ENCODE measurements at places on chromosomes 3 and 15.

DNA sequence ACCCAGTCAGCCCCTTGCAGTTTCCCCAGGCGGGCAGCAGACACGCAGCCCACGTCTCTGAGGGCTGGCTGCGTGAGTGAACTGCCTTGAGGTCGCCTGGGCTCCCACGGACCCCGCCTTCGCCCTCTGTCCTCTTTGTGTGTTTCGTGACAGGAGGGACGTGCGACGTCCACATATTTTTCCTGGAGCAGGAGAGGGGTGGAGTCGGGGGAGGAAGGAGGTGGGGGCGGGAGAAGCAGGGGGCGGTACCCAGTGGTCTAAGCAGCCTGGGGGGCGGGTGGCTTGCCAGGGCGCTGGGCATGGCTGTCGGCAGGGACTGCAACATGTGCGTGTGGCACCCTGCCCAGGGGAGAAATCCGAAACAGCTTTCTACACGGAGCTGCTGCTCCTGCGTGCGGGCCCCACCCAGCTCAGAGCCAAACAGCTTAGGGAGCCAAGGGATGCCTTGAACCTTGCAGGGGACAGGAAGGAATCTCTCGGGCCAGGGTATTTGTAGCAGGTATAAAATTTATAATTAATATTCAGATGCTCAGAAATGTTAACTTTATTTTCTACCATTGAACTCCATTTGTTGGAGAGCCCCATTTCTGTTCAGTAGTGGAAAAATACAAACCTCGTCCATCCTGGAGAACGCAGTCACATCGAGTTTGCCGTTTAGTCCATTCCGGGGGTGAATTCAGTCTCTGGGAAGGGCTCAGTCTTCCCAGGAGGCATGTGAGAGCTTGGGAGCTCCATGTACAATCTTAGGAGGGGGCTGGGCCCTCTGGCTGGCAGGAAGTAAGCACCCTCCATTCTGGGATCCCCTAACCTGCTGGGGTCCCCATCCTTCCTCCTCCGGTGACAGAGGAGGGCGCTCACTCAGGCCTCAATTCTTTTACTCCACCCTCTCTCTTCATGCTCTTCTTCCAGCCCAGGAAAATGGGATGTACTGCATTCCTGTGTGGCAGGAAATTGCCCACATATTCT lies 79.1 kb upstream of the MEF2A start:
- peak; percentile 97 for DNase-seq

- no peak for DNase-seq
Measured at GRCh38 chr3:98978068-98978811, 76.7 kb upstream of the DCBLD2 start.

DNA sequence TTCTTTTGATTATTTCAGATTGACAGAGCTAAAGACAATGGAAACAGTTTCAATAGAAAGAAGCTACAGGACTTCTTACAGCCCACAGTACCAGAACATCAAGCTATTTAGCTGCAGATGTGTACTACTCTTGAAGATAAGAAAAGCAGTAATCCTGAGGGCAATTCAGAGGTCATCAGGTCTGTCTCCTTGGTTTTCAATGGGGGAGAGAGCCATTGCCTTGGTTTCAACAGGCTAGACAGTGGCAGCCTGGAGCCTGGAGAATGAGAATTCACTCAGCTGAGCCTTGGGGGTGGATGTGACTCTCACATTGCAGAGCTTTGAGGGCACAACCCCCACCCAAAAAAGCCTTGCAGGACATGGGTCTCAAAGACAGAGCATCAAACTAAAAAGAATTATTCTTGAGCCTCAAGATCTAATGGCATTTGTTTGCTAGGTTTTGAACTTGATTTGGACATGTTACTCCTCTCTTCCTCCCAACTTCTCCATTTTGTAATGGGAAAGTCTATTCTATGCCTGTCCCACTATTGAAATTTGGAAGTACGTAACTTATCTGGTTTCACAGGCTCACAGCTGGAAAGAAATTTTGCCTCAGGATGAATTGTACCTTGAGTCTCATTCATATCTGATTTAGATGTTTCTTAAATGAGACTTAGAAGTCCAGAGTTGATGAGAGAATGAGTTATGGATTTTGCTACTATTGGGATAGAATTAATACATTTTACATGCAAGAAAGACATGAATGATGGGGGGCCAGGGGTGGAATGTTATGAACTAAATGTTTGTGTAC lies 36.9 kb downstream of the PLSCR1 start:
- no peak for DNase-seq

- DNase-seq, result no peak
Measured at GRCh38 chr3:123744064-123744463, 140.1 kb downstream of the MYLK start.

DNA sequence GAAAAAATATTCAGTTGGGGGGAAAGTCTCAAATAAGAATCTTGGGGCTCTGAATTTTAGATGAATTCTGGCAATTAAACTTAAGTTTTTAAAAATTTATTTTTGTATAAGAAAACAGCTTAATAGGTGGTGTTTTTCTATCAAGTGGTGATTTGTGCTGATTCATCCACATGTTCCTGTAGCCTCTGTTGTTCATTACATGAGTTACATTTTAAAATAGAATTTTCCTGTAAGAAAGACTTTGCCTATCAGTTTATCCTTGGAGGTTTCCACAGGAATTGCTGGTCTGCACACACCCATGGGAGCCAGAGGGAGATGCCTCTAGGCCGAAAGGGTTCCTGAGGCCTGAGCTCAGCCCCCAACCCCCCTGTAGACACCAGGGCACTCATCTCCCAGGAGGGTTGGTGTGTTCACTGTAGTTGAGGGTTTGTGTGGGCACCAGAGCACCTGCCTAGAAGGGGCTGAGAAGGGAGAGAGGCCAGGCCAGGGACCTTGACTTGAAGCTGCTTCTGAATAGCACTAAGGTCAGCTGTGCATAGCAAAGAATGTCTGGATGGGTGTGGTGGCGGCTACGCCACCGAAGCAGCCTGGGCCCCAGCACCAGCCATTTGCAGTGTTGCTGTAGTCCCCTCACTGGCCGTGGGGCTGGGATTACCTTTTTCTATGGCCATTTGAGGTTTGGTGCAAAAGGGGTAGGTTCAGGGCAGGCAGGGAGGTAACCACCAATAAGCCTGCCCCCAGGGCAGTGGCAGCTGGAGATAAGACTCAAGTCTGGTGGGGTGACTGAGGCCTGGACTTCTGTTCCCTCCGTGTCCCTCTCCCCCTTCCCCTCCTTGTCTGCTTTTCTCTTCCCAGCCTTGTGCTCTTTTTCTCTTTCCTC lies 11.9 kb downstream of the DNAJA4 start:
- DNase-seq, result peak; percentile 95

GRCh38 chr3:4755566-4755965 lies 223.7 kb upstream of the BHLHE40 start:
- no peak for DNase-seq

GRCh38 chr15:67110361-67110781 lies 45.0 kb downstream of the SMAD3 start:
- no peak for DNase-seq

- DNase-seq, result no peak
Measured at GRCh38 chr3:80338366-80338765, 570.6 kb upstream of the ROBO1 start.

DNA sequence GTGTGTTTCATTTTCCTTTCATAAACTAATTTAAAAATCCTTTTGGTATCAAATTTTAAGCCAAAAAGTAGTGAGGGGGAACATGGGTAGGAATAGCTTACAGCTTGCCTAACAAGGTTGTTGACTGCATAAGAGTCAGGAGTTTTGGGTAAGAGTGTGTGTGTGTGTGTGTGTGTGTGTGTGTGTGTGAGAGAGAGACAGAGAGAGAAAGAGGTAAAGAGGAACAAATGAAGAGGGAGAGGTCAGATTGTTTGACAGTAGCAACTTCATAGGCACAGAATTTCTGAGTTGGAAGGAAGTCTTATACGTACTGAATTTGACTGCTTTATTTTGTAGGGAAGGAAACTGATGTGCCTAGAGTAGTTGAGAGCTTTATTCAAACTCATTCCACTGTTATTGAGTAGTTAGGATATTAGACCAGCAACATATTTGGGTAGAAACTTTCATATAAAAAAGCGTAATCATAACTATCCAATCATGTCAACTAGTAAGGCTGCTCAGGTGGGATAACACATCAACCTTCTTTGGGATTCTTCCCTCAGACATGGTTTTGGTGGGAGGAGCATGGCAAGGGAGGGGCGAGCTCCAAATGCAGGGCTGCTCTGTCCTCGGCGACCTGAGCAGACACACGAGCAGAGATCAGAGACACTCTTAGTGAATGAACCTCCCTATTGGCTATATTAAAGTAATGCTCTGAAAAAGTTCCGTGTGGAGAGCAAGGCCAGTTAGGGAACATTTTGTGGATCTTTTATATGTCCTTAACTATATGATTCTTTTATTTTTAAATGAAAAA lies 86.4 kb downstream of the LPP start:
- DNase-seq, result no peak

DNA sequence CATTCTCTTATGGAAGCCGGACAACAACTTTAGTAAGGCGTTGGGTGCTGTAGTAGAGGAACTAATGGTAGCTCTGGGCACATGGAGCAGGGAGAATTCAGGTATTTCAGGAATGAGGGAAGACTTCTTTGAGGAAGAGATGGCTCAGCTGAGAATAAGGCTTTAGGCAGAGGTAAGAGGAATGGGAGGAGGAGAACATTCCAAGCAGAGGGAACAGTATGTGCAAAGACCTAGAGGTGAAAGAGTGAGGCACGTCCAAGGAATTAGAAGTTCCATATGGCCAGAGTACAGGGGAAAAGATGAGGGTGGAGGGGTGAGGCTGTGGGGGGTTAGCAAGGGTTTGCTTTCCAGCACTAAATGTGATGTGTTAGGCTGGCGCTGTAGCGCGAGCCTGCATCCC lies 1.6 kb upstream of the SV2B start:
- DNase-seq, result no peak

DNA sequence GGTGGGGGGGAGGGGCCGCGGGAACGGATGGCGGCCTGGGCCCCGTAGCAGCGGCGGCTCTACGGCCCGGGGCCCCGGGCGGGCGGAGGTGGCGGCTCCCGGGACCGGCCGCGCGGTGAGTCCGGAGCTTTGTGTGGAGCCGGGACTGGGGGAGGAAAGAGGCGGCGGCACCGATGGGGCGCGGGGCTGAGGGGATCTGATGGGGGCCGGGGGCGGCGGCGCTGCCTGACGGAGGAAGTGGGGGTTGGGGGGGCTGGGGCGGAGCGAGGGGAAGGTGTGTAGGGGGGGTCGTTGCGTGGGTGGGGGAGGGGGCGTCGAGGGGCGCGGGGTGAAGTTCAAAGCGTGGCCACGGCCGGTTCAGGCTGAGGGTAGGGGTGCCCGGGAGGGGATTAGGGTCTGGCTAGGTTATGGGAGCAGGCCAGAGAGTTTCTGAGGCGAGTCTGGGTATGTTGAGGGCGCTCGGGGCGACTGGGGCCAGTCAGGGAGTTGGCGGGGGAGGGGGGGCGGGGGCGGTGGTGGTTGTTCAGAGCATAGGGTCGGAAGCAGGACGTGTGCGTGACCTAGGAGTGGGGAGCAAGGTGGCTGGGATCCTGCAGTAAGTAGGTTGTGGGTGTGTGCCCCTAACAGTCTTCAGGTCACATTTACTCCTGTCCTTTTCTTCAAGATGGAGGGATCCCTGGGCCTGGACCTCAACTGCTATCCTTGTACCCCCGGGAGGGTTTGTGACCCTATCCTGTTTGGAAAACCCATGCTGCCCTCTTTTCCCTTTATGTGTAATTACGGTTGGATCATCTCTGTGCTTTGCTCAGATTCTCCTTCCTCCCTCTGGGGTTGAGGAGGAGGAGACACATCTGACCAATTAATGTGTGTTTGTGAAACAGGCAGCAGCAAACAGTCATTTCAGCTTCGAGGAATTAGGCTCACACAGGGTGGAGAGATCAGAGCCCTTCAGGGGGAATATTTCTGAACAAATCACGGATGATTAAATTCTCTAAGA lies 644 bp downstream of the ZNF609 start:
- DNase-seq, result peak; percentile 85

DNA sequence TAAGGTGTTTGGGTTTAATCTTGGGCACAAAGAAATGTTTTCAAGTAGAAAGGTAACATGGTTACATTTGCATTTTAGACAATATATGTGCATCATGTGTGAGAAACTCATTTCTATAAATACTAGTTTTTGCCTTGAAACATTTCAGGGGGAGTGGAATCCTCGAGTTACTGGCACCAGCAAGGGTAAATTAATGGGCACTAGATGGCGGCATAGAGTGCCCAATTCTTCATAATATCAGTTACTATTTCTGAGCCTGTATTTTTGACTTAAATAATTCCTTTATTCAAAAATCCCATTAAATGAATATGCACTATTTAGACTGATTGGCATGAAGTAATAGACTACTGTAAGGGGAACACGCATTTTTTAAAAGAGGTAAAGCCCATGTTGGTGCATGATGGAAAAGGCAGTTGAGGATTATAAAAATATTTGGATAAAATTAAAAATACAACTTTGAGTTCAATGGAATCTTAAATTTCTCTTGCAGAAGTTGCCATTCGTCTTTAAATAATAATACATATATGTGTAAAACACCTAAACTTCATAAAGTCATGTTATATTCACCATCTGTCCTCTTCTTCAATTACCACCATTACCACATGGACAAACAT lies 106.3 kb downstream of the ZBTB20 start:
- DNase-seq, result peak; percentile 61

- DNase-seq, result peak; percentile 31
Measured at GRCh38 chr15:92463826-92464225, 70.1 kb downstream of the ST8SIA2 start.

DNA sequence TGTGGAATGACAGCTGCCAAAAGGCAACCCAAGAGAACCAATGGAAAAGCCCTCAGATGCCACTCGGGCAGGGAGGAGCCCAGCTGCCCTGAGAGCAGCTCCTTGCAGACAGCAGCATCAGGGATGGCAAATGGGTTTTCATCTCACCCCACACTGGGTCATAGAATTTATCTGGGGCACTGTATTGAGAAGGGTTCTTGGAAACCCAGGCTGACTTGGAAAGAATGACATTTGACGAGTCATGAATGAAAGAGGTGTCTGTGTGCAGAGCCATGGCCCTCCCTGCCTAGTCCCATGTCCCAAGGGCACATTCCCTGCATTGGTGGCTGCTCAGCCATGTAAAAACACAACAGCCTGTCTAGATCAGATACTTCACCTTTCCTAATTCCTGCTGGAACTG lies 157.9 kb upstream of the BHLHE40 start:
- peak; percentile 66 for DNase-seq

GRCh38 chr15:57676585-57676984 lies 29.9 kb upstream of the POLR2M start:
- DNase-seq, result no peak

DNA sequence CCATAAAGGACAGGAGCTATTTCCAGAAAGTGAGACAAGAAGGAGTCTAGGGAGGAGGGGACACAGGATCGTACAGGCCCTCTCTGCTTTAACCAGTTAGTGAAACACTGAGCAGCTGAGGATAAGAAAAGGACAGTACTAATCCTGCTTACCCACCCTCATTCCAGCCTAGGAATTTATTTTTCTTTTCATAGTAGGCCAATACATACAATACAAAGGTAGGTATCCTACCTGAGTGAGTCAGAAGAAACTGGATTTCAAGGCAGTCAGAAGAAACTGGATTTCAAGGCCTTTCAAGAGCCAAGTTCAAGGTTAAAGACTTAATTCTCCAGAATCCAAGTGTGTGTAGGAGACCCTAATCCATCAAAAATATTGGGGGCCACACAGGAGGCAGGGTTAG lies 65.3 kb downstream of the EOMES start:
- DNase-seq, result no peak
